Endodermal cell (in vitro differentiated cells): ENCODE measurements at places on chromosomes 5 and 9. TPM values are rescaled to one million over a fixed set of nuclear protein-coding genes. Genes with fewer than 3 reads are reported as not detected.

Gene PCDHGA7
- total RNA-seq, result 1.1 and 1.9 TPM in 2 replicates

Gene OTP
- not detected in 3 replicates for total RNA-seq

DNA sequence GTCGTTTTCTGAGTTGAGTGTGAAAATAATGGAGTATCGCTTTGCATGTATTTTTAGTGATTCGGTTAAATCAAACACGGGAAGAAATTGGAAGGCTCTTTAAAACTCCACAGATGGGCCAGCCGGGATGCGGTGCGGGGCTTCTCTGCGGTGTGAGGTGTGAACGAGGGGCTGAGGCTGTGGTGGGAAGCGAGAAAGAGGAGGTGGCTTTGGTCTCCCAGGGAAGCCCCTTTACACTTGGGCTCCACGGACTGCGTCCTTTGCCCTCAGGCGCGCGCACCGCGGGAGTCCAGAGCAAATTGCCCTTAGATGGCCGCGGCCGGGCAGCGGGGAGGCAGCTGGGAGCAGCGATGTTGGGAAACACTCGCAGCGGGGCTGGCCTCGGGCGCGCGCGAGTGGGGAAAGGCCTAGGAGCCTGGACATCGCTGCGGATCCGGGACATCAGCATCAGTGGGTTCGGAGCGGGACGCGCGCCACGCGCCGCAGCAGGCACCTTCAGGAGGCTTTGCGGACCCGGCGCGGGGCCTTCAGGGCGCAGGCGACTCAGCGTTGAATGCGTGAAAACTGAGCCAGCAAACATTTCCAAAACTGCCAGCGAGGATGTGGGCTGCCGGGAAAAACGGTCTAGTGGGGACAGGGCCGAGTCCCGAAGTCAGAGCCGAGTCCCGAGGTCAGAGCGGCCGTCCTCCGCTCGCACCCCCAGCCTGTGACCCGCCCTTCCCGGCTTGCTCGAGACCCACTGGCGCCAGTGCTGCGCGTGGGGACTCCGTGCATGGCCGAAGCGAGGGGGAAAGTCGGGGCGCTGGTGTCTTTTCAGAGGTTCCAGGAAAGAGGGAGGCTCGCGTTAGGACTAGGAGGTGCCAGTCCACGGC lies 6.5 kb downstream of the IRX1 start:
- peak; percentile 69 for DNase-seq

DNA sequence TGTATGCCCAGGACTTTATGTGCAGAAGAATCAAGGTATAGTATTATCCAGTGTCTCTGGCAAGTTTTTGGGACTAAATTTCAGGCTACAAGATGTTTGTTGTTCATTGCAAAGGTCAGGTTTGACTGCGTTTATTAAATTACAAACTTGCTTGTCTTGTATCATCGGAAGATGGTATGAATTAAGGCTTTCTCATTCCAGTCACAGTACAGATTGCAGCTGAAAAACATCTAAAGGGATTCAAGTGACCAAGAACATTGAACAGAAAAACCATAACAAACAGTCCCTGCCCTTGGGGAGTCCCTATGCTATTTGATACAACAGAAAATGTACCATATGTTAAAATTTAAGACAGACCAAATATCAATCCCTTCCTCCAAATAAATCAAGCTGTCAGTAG lies 244.7 kb upstream of the TNC start:
- no peak for DNase-seq

- DNase-seq, result no peak
These were observed 61.2 kb upstream of the SELENOP start for GRCh38 chr5:42872865-42873264.

GRCh38 chr9:127722055-127722745 lies 6.3 kb downstream of the TTC16 start:
- no peak for DNase-seq

GRCh38 chr9:109002141-109002540 lies 11.2 kb downstream of the CTNNAL1 start:
- DNase-seq, result no peak

DNA sequence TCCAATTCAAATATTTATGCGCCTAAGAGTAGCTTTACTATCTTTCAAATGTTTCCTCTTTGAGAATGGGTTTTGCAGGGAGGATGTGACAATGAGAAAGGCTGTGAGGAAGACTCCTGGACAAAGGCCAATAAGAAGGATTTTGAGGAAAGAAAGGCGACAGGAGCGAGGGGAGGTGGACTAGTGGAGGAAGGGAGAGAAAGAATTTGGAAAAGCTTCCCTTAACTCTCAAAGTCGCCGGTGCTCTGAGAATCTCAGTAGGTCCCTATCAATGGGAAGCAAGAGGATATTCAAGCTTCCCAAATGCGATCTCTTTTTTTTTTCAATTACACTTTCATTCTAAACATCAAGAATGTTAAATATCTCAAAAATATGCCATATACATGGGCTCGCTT lies 2.8 kb upstream of the CDC20B start:
- DNase-seq, result no peak

DNA sequence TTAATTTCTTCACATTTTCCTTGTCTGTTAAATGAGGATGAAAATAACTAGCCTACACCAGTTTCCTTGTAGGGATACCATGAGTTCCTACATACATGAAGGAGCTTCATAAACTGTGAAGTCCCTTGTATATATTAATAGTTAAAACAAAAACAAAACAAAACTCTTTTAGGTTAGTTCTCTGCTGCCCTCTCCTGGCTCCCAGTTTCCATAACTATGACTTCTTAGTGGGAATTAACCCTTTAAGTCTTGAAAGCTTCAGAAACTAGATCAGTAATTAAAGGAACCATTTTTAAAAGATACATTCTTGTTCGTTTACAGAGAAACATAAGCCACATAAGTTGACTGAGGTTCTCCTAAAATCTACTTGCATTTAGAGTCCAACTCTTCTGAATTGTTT lies 500.0 kb upstream of the C9orf72 start:
- peak; percentile 69 for DNase-seq
